ENCODE measurements at places on chromosomes 13 and 19. TPM values are rescaled to one million over a fixed set of nuclear protein-coding genes. Genes with fewer than 3 reads are reported as not detected.

GRCh38 chr13:114154476-114154875 is 22.1 kb upstream of the RASA3 start:
- no peaks in the 10 kb centered on the region for H3K27me3 ChIP-seq
- peaks cover 14% of the 10 kb centered on the region for H3K4me1 ChIP-seq
- no peak for DNase-seq
- H3K4me3 ChIP-seq, result no peak overlapping the region
- H3K27ac ChIP-seq, result no peak overlapping the region

GAPDHS gene
- total RNA-seq, result not detected

ATP1A3 gene
- not detected for total RNA-seq

CYP4F8 gene
- not detected for total RNA-seq

GRCh38 chr13:64332048-64332447 is 2898.1 kb downstream of the PCDH9 start:
- H3K4me1 ChIP-seq, result no peaks in the 10 kb centered on the region
- no peak for DNase-seq
- H3K27ac ChIP-seq, result no peak overlapping the region
- H3K4me3 ChIP-seq, result no peak overlapping the region
- H3K27me3 ChIP-seq, result no peaks in the 10 kb centered on the region
- H3K36me3 ChIP-seq, result no peaks in the 10 kb centered on the region

DNA sequence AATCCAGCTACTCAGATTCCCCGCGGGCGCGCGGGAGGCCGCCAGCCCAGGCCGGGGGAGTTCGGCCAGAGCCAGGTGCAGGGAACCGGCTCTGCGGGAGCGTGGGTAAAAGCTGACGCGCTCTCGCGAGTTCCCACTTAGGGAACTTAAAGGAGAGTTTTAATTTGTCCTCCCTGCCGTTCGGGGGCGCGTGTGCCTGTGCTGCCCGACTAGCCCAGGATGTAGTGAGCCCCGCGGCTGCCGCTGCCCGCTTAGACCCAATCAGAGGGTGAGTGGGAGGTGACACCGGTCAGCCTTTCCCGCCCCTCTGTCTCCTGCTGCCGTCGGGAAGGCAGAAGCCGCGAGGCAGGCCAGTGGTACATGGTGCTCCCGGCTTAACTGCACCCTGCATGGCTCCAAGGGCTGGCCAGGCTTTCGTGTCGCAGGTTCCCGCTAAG is 36.0 kb upstream of the NEK3 start:
- peak overlapping the region; percentile 71 for H3K4me3 ChIP-seq
- H3K36me3 ChIP-seq, result no peaks in the 10 kb centered on the region
- peaks cover 18% of the 10 kb centered on the region for H3K4me1 ChIP-seq

JUND gene
- 607 TPM for total RNA-seq

DNA sequence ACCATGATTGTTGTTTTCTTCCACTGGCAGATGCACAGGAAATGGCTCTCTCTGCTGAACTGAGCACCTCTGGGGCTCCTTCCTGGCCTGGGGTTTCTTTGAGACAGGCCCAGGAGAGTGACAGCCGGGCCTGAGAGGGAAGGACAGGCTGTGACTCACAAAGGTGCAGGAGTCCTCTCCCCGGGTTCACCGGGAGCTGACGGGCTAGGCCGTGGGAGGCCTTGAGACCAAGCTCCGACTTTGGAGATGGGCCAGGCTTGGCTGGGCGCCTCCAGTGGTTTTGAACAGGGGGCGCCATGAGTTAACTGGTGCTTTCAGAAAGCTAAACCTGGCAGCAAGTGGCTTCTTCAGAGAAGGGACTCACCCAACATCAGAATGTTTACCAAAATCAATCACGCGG is 143.4 kb downstream of the URI1 start:
- H3K27ac ChIP-seq, result no peak overlapping the region
- H3K27me3 ChIP-seq, result peaks cover 5% of the 10 kb centered on the region
- H3K4me1 ChIP-seq, result peaks cover 27% of the 10 kb centered on the region
- no peaks in the 10 kb centered on the region for H3K36me3 ChIP-seq
- DNase-seq, result peak; percentile 19
- no peak overlapping the region for H3K4me3 ChIP-seq

- peaks cover 8% of the 10 kb centered on the region for H3K4me1 ChIP-seq
- no peak overlapping the region for H3K27ac ChIP-seq
- H3K27me3 ChIP-seq, result no peaks in the 10 kb centered on the region
These were observed 564.1 kb downstream of the EFNB2 start for GRCh38 chr13:105971312-105971711.

DNA sequence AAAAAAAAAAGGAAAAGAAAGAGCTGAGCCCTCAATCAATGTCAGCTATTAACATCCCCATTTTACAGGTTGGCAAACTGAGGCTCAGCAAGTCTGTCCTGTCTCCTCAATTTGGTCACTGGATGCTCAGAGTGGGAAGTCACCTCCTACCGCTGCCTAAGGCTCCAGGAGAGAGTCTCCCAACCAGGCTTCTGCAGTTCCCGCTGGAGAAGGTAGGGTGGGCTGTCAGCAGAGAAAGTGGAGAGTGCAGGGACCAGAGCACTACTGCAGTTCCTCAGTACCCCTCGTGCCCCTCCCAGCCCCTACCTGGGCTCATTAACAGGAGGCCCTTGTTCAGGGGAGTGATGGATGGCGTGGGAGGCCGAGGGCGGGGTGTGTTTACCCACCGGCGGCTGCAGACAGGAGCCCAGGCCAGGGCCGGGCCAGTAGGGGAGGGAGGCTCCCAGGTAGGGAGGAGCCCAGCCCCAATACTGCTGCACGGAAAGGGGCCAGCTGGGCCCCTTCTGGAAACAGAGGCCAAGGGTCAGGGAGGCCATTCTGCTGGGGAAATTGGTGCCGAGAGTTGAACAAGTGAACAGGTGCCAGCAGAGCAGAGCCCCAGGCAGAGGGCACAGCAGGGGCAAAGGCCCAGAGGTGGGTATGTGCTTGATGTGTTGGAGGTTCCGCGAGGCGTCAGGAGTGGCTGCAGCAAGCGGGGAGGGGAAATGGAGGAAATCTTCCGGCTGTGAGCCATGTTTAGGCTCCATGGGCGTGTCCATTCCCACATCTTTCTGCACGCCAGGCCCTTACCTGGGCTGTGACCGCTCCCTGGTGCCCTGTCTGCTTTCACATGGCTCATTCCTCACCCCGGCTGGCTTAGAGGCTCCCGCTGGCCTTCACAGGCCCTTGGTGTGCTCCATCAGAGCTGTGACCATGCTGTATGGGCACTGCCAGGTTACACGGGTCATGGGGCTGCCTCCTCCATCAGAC is 7.6 kb upstream of the COMP start:
- H3K27me3 ChIP-seq, result no peaks in the 10 kb centered on the region
- H3K4me1 ChIP-seq, result no peaks in the 10 kb centered on the region
- H3K4me3 ChIP-seq, result no peak overlapping the region
- no peak overlapping the region for H3K27ac ChIP-seq

DNA sequence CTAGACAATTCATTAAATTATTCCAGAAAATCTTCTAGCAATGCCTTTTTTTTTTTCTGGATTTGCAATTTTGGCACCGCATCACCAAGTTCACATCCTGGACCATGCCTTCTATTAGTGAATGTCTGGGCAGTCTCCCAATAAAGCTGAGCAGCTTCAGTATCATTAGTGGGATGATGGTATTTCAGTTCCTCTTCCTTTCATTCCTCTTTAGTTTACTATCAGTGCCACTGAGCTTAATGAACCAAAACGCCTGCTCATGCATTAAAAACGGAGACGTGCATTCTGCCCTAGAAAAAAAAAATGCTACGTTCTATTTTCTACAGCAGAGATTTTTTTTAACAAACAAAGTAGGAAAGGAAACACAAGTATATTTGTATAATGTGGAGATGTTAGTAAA is 343.0 kb downstream of the PCDH9 start:
- H3K27me3 ChIP-seq, result no peaks in the 10 kb centered on the region
- no peak overlapping the region for H3K4me3 ChIP-seq
- H3K4me1 ChIP-seq, result no peaks in the 10 kb centered on the region
- no peak for DNase-seq
- no peak overlapping the region for H3K27ac ChIP-seq

DNA sequence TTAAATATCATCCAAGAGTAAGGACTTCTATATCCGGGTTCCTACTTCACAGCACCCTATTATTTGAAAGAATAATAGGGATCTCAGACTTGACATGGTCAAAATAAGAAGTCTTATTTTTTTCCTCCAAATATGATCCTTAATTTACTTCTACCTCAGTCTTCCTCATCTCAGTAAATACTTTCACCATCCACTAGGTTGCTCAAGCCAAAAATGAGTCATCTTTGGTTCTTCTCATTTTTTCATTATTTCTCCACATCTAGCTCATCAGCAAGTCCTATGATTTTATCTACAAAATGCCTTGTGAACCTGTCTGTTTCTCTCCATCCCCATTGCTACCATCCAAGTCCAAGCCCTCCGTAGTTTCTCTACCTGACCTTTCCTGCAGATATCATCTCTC is 121.9 kb upstream of the GJB6 start:
- H3K27ac ChIP-seq, result no peak overlapping the region
- H3K27me3 ChIP-seq, result no peaks in the 10 kb centered on the region
- no peaks in the 10 kb centered on the region for H3K4me1 ChIP-seq
- DNase-seq, result no peak
- H3K4me3 ChIP-seq, result no peak overlapping the region

- H3K27me3 ChIP-seq, result no peaks in the 10 kb centered on the region
- no peak for DNase-seq
- H3K27ac ChIP-seq, result no peak overlapping the region
- no peaks in the 10 kb centered on the region for H3K36me3 ChIP-seq
- H3K4me3 ChIP-seq, result no peak overlapping the region
These were observed 287.6 kb upstream of the SGCG start for GRCh38 chr13:22893204-22893603.
